HTR-8/SVneo (cell line): ENCODE measurements at places on chromosomes 5 and 9.

DNA sequence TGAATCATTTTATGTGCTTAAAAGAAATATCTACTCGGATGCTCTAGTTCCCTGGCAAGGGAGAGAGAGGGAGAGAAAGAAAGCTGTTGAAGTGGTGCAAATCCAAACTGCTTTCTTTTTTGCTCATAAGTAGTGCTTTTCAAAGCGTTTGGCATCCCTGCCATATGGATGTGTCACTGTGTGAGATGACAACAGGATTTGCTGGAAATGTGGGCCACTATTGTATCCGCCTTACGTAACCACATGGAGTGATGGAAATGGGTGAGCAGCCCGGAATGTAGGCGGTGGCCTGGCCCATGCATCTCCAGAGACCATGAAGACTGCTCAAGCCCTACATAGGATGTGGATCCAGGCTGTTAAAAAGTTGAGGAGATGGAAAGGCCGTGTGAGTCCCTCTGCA, 30.8 kb downstream of the TJP2 start:
- DNase-seq = no peak

- DNase-seq = no peak
Observed at GRCh38 chr5:171649075-171649401, 136.6 kb upstream of the SMIM23 start.

DNA sequence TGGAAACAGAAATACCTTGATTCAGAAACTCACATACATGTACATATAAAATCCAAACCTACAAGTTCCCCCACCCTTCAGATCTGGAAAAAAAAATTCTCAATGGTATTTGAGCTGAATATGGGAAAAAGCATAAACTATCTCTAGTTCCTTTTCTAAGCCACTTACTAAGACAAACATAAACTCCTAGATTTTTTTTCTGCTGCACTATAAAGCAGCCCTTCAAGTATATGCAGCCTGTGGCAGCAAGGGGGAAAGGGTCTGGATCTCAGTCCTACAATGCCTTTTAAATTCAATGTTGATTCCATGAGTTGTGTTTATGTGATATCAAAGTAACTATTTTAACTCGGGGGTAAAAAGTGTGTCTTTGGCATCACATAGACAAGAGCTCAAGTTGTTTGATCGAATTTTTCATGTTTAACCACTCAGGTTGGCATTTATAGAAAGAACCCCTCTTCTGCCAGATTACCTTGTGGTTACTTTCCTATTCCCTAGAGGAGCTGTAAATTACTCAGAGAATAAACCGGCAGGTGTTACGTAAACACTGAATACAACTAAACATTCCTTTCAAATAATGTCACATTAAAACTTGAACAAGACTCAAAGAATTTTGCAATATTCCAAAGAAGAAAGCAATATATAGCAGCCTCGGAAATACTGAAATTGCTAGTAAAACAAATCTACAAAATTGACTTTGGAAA, 91.8 kb upstream of the FER start:
- peak; percentile 38 for DNase-seq

- DNase-seq = no peak
Observed at GRCh38 chr5:136639616-136640015, 274.3 kb upstream of the TRPC7 start.

DNA sequence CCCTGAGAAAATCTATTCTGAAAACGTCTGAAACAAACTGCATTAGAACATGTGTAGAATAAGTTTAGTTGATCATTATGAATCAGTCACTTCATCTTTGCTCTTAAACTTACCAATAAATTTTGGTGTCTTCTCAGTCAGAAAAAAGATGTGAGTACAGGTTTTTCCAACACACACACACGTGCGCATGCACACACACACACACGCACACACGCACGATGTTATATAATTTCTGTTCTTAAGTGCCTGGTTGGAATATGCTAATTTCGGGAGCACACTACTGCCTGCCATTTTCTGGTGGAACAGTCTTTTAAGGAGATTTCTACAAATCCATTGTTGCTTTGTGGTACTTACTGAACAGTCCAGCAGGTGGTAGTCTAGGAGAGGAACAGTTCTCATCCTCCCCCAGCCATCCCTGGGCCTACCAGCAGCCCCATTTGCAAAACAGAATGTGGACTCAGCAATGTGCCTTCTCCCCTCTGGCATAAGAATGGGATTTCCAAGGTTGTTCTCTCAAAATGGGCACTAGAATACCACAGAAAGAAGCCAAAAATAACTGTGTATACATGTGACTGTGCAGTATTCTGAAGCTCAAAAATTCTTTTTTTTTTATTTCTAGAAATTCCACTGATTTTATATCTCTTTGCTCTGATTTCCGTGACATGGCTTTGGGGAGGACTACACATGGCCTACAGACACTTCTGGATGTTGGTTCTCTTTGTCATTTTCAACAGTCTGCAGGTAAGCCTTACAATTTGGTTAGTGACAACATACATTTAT, 281.3 kb downstream of the ARRDC3 start:
- DNase-seq = peak; percentile 64
